ENCODE measurements at places on chromosomes 5 and 9. TPM values are rescaled to one million over a fixed set of nuclear protein-coding genes. Genes with fewer than 3 reads are reported as not detected.

GPX8 gene
- 28.0 TPM for total RNA-seq

DNA sequence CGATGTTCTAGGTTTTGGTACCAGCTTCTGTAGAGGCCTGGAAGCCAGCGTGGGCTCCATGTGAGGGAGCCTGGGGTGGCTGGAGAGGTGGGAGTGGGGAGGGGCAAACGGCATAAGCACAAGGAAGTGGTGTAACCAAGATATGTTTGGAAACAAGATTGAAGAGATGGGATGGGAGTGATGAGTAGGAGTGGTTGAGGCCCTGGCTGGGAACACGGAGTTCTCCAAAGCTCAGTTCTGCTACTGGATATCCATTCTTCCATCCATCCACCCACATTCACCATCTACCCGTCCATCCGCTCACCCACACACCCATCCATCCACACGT lies 12.2 kb downstream of the TSPAN17 start:
- H3K4me1 ChIP-seq = peaks cover 9% of the 10 kb centered on the region
- H3K36me3 ChIP-seq = no peaks in the 10 kb centered on the region

KIAA1191 gene
- total RNA-seq = 91.7 TPM

DNA sequence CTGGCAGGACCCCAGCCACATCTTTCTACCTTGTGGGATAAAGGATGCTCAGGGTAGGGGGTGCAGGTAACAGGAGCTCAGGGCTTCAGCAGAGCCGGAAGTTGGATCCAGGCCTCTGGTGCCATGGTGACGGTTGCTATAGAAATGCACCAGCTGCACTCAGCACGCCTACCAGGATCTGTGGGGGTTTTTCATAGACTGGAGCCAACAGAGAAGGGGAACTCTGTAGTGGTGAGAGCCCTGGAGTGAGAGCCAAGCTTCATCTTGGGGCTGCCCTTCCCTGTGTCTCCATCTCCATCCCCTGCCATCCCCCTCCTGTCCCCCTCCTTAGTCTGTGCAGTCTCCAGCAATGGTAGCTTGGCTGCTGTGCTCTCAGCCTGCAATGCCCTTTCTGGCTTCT lies 27.5 kb upstream of the BOD1 start:
- H3K4me3 ChIP-seq = no peak overlapping the region
- H3K36me3 ChIP-seq = no peaks in the 10 kb centered on the region
- no peak for DNase-seq
- no peak overlapping the region for H3K27ac ChIP-seq
- no peaks in the 10 kb centered on the region for H3K4me1 ChIP-seq

FOXD4L6 gene
- 0.26 TPM for total RNA-seq
